ENCODE measurements at places on chromosomes 5 and 9. TPM values are rescaled to one million over a fixed set of nuclear protein-coding genes. Genes with fewer than 3 reads are reported as not detected.

Gene PCDHB10
- not detected for total RNA-seq

Gene EMB
- total RNA-seq = 18.5 TPM

Gene EIF4E1B
- not detected for total RNA-seq

Gene CD14
- total RNA-seq = not detected

DNA sequence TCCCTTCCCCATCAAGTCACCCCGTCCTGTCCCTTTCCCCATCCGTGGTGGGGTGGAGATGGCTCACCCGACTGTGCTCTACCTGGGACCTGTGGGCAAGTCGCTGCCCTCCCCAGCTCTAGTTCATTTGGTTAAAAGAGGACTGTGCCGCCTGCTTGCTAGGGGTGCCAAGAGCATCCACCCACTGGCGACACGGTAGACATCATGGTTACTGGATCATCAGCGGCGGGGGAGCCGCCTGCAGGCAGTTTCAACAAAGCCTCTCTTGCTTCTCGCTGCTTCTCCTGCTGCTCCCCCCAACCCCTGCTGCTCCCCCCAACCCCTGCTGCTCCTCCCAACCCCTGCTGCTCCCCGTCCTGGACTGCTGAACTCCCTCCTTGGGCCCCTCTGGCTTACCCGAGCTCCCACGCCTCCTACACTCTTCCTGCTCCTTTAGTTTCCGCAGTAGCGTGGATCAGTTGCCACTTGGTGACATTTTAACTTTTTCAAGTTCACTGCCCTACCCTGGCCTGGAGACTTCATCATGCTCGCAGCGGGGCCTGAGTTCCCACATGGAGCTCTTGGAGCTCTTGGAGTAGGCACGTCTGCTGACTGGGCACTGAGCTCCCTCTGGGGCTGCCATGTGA, 22.0 kb upstream of the SCGB3A1 start:
- no peak for DNase-seq

DNA sequence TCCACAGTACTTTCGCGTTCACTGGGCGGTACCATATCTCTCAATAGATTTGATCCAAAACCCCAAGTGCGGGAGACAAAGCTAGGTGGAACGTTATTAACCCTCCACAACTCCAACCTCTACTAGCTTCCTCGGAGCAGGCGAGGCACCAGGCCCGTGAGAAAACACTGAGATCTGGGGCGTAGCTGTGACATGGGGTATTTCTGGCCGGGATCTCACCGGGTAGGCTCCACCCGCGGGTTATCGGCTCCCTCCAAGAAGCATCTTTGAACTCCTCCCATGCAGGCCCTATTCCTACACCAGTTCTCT, 350 bp upstream of the SLC25A46 start:
- DNase-seq = no peak

GRCh38 chr5:14458414-14458813, 123.2 kb upstream of the OTULINL start:
- DNase-seq = no peak

DNA sequence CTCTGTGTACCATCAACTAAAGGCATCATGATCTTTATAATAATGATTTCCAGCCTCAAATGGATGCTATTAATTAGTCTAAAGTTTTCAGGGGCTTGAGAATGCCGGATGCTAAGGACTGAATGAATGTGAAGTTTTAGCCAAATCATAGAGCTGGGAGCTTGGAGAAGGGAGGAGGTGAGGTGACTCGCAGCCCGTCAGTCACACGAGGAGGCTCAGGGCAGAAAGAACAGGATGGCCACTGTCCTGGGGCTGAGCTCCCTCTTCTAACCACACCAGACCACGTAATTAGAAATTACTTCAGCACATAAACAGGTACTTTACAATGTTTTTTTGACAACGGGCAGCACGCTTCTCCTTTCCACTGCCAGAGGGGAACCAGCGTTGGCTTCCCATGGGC, 222.6 kb downstream of the NPR3 start:
- peak; percentile 45 for DNase-seq

Gene ADAMTS6
- 30.1 TPM for total RNA-seq

- no peak for DNase-seq
Measured at GRCh38 chr9:36039696-36040095, 3.0 kb downstream of the RECK start.

Gene ELOVL7
- total RNA-seq = 4.4 TPM

Gene LEAP2
- total RNA-seq = 0.77 TPM

- DNase-seq = no peak
Measured at GRCh38 chr9:129597355-129598088, 23.4 kb downstream of the C9orf50 start.

DNA sequence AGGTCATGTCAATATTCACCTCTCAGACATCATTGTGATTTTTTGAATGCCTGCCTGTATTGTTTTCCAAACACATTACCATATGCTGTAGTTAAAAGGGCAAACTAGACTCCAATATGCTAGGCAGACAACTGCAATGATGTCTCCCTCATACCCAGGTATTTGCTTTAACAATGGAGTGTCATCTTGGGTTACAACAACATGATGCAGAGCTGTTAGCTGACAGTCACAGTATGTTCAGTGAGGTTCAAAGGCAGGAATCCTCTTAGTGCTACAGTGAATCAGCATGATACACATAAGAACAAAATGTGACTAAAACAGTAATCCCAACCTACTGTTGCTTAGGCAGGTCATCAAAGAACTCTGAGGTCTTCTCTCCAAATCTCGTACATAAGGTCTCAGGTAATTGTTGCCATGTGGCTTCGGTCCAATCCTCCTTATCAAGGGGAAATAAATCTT, 24.0 kb downstream of the OR1J1 start:
- no peak for DNase-seq

DNA sequence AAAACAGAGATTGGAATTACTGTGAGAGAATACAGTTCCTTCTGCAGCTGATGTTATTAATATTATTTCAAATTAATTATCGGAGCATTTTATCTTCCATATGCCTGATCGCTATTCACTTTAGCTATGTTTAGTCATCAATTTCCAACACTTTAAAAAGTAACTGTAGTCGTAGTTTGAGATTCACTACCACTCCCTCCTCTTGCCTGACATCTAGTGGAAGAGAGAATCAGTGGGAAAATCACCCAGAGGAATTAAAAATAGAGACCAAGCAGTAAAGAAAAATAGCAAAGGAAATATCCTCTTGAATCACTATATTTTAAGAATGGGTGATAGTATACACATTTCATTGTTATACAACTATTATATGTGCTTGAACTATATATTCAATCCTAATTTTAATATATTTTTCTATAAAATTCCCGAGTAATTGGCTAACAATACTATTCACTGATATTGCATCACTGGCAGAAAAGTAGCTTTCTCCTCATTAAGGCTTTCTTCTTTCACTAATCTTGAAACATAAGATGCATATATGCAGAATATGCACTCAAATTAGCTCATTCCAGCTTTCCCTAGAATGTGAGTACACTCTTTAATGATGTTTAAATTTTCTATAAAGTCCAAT, 708.7 kb downstream of the CDH9 start:
- DNase-seq = peak; percentile 56

DNA sequence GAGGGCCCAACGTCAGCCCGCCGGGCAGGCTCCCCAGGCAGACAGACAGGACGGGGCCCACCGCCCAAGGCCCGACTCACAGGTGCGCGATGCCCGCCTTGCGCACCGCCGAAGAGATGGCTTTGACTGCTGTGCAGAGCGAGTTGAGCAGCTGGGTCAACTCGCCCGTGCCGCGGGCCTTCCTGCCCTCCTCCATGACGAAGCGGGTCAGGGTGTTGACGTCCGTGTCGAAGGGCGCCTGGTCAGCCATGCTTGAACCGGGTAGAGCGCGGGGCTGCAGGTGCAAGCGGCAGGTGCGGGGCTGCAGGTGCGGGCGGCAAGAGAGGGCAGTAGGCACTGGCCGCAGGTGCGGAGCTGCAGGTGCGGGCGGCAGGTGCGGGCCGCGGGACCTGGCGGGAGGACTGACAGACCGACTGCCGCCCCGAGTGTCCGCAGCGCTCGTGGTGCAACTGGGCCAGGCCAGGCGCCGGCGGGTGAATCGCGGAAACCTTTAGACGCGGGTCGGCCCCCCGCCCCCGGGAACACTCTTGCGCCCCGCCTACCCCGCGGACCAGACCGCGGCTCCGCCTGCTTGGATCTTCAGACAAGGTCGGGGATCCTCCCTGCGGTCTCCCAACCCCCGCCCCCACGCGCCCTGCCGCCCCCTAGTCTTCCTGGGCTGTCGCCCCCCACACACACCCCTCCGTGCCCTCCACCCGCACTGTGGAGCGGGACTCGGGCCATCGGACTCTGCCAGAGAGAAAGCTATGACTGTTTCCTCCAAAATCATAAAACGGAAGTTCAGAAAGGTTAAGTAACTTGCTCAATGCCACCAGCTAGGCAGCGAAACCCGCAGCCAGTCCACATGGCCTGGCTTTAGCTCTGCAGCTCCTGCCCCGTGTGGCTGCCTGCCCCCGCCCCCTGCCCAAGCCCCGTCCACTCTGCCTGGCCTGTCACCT, at the start of gene FBP1:
Gene FBP1, minus strand, starts transcription at position 458 of the 938 bp plus-strand sequence. Its CDS starts 208 bp downstream, at position 250.
- DNase-seq = no peak

Gene SPAAR
- total RNA-seq = 0.23 TPM

DNA sequence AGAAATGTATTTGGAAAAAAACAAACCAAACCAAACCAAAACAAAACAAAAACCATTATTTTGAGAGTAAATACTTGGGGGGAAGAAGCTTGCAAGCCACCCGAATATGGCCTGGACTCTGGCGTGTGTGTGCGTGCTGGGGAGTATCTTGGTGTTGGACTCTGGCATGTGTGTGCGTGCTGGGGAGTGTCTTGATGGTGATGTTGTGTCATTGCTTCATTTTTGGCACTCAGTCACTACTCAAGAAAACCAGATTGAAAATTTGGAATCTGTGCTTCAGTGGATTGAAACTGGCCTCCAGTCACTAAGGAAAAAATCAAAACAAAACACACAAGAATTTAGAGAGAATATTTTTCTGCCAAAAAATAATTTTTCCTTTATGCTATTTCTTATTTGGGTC, 76.1 kb downstream of the ARRDC3 start:
- DNase-seq = no peak

DNA sequence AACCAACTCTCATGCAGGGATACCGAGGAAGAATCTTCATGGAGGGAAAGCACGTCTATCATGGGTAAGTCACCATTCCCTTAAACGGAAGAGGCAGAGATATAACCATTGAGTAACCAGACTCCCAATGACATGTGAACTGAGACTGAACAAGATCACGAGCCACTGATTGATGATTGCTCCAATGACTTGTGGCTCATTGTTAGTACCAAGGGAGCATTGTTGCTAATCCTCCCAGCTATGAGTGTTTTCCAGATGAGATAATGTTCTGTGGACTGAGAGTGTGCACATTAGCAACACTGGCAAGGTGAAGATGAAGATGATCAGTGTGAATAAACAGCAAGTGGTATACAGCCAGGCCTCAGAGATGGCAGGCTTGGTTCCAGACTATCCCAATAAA, 219.2 kb upstream of the MAP3K1 start:
- DNase-seq = no peak

DNA sequence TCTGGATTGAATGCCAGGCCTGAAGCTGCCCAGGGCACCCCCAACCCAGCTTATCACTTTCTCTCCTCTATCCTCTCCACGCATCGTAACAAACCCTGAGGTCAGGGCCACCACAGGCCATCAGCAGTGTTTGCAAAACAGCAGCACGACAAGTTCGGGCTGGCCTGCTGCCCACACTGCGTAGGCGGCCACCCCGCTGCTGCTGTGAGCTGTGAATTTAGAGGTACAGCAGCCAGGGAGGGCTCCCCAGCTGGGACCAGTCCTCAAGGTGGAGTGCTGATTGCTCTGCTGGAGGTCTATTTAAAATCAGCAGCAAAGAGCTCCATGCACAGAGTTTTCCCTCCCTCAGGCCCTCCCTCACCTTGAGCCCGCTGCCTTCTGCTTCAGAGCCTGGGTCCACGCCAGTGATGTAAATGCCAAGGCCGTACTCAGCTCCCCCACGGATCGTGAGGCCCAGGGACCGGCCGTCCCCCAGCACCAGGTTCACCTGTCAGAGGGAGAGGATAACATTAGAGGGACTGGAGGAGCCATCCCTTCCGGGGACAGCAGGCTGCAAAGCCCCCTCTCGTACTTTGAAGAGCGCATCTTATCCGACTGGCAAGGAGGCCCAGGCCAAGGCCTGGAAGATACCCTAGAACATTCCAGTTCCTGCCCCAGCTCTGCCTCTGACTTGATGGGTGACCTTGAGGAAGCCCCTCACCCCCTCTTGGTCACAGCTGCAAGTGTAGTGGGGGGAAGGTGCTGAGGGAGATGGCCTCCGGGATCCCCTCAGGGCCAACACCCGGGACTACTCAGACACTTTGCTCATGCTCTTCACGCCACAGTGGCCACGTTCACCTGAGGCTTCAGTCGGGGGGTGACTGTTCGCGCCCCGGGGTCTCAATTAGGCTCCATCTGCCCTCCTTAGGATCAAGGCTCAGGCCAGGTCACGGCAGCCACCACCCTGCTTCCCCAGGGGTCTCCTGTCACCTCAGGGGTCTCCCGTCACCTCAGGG, 39.1 kb downstream of the WHRN start:
- DNase-seq = no peak

- no peak for DNase-seq
Measured at GRCh38 chr5:7577381-7577780, 181.4 kb downstream of the ADCY2 start.

- peak; percentile 80 for DNase-seq
Measured at GRCh38 chr5:98214240-98215051, 559.0 kb upstream of the RGMB start.

DNA sequence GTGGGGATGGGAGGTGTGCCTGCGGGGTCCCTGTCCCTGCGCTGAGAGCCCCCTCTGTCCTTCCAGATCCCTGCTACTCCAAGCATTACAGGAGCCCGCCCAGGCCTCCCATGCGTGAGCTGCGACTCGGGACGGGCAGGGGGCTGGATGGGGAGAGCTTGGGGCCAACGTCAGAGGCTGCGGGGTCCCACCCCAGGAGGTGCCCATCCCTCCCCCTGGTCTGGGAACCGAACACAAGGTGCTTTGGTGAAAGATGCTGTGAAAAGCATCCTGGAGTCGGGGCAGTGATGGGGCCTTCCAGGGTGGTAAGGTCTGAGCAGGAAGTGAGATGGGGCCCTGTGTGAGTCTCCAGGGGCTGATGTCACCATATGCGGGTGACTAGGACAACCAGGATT, 2.7 kb downstream of the LCN9 start:
- DNase-seq = no peak

Gene ALG2
- total RNA-seq = 34.4 TPM

DNA sequence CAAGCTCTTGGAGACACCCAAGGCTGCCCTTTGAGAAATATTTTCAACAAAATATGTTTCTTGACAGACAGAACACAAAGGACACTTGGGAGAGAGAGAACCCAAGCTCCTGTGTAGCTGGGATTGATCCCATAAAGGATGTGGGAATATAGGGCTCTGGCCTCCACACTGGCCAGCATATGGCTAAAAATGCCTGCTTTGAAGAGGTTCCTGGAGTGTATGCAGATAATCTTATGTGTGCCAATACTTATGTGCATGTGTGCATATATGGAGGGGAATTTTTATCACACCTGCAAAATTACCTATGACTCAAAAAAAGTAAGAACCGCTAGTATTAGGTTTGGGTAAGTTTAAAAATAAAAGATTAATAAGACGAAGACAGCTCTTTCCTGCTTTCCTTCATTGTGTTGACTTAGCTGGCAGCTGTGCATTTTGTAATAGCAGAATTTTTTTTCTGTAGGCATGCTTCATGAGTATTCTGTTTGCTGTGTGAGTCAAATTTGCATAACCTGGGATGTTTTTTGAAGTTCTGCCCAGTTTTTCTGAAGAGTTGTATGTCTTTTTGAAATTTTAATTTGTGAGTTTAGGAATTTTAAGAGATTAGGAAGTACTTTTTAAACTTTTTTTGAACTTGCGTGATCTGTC, 42.6 kb downstream of the HACD4 start:
- no peak for DNase-seq

Gene SLC45A2
- total RNA-seq = not detected

Gene SKIC3
- 49.4 TPM for total RNA-seq

Gene SMIM33
- not detected for total RNA-seq
